ENCODE measurements at places on chromosomes 5 and 9.

DNA sequence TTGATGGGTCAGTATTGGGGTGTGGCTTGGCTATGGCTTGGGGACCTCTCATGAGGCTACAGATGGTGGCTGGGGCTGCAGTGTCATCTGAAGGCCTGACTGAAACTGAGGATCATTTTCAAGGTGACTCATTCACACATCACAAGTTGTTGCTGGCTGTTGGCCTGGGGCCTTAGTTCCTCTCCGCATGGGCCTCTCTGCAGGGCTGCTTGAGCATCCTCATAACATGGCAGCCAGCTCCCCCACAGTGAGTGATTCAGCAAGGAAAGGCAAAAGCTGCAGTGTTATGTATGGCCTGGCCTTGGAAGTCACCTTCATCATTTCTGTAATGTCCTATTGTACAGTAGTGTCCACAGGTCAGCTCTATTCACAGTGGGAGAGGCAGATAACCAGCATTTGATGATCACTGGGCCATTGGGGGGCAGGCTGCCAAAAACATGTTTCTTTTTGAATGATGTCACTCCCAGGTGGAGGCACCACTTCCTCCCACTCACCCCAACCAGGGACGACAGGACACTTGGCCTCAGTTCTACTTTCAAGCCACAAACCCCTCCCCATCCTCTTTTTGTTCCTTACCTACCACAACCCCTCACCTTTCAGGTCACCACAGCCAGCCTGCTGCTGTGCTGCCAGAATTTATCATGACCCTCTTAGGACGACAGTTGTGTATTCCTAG lies 14.4 kb downstream of the FGD3 start:
- no peak for DNase-seq

DNA sequence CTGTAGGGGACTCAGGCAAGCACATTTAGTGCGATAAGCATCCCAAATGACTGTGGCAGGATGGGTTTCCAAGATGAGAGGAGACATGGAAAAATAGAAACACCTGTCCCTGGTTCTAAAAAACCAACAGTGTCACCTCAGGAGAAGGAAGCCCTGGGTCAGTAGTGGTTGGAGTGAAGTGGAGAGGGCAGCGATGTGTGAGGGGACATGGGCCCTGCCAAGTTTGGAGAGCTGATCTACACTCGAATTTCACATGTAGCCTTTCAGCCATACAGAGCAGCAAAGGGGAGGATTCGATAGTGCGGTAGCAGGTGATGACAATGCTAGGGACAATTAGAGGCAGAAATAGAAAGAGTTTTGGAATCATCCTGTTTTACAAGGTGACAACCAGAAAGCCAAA lies 32.6 kb upstream of the LHX2 start:
- DNase-seq: no peak

DNA sequence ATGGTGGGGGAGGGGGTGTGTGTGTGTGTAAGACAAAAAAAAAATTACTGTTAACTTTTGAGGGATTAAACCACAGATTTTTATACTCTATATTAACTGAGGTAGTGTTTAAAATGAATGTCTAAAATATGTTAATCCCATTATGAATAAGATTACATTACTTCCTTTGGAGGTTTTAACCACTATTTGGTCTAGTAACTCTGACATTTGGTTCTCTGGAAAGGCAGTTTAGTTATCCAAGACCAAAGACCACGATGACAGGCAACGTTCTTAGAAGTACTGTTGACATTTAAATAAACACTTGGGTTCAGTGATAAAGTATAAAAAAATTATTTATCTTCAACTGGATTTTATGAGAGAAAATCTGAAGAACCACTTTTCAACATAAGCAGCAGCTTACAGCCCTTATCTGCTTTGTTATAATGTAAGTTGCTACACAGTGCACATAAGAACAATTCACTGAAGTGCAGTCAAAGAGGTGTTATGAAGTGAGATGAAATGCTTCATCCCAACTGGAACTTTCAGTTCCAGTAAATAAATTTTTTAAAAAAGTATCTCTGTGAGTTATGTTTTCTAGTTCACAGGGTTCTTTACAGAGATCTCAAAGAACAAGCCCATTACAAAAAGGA lies 94.5 kb downstream of the OSMR start:
- DNase-seq: no peak

DNA sequence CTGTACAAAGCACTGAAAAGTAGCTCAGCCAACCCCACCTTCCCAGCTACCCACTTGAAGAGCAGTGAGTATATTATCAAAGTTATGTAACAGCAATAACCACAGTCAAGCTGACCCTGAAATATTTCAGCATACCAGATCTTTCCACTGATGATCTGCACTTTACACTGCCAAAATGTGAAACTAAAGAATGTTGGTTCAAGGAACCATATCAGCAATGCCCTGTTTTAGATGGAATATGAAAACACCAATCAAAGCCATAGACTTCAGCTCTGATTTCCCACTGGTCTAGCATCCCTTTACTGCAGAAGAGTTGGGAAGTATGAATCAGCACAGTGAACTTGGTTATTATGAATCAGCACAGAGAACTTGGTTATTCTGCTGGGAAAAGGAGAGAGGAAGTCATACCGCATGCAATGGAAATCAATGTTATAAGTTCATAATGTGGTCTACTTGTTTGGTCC lies 20.0 kb downstream of the CEMIP2 start:
- no peak for DNase-seq

DNA sequence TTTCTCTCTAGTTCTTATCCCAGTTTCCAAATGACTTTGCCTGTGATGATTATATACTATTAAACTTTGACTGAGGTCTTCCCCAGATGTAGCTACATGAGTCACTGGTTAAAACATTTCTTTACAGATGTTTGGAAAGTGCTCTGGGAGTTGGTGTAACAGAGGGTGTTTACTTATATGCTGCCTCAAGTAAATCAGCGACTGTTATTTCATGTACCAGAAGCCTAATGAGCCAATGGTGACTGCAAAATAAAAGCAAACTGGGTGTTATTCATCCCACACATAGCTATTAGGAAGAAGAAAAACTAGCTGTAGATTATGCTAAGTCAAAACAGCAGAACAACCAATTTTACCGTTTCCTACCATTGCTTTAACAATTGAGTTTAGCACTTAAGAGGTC lies 929.7 kb upstream of the SEMA6A start:
- no peak for DNase-seq

DNA sequence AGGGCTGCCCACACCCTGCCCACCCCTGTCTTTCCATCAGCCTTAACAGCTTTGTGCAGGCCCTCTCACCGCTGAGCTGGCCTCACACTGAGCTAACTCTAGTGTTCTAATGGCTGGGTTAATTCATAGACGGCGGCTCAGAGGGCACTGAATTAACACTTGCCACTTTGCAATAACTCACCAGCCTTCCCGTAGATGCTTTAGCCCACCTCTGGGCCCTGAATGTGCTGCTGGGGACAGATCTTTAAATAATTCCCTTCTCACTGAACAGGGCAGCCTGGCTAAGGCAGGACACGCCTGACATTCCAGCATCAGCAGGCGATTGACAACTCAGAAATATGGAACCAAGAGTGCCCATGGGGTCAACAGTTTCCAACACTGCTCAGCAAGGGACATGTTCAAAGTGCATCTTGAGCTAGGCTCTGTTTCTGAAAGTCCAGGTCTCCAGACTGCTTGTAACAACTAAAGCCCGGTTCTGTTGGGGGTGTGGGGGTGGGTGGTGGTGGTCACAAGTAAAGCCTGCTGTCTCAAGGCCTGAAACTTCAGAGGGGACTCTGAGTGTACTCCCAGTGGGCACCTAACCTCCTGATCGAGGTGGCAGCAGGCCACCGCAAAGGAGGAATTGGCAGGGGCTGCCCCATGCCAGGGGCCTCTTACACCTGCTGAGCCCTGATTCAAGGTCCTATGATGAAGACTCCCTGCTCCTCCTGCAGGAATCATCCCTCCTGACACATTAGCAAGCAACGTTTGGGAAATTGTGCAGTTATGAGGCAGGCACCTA lies 248.3 kb downstream of the FSTL4 start:
- no peak for DNase-seq

- no peak for DNase-seq
Observed at GRCh38 chr9:77391834-77392233, 214.5 kb downstream of the VPS13A start.

- no peak for DNase-seq
Observed at GRCh38 chr5:109956884-109957283, 267.2 kb downstream of the MAN2A1 start.

- DNase-seq: no peak
Observed at GRCh38 chr9:93601063-93601462, 24.7 kb downstream of the PHF2 start.

GRCh38 chr5:123976379-123977033 lies 464.5 kb downstream of the CSNK1G3 start:
- DNase-seq: no peak

DNA sequence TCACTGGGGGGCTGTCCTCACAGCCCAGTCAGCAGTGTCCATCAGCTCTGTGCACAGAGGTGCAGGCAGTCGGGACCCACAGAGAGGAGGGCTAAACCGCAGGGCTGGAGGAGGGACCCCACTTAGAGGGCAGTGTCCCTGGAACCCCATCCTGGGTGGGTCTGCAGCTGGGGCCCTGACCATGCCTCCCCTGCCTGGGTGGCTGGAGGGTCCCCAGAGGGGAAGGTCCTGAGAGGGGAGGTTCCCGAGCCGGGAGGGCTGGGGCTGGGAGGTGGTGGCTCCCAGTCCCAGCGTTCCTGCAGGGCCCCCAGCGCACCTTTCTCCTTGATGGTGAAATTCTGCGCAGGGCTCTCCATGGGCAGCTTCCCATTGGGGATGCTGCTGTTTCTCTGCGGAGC lies 32.7 kb downstream of the EXOC3 start:
- no peak for DNase-seq

DNA sequence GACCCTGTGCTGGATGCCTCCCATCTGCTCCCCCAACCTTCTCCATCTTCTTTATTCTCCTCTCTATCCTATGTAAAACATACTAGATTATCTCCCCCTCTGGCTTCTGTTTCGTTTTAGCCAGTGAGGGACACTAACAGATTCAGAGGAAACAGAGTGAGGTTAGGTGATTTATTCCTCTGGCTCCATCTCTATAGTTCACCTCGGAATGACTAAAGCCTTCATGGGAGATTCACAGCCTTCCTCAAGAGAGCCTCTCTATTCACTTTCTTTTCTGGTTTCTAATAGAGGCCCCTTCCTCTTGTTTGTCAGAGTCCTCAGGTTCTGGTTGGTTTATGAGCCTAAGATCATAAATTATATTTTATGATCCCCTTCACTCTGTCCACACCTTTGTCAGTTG lies 633.1 kb upstream of the TYRP1 start:
- DNase-seq: no peak

- no peak for DNase-seq
Observed at GRCh38 chr5:8429778-8430758, 561.1 kb downstream of the MTRR start.

DNA sequence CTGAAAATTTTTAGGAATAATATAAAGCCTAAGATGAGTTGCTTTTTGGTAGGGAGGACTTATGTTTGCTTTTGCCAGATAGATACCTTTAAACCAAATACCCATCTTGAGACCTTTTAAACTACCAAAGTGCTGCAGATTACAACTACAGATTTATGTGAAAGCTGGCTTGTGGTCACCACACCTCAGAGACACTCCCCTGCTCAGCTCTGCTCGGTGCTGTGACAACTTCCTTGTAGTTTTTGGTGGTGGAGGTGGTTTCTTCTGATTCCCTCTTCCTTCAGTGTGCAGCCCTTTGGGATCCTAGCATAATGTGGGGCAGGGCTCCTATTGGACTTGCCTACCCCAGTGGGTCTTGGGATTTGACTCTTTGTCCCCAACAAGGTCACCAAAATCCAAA lies 29.2 kb downstream of the GARNL3 start:
- no peak for DNase-seq

- no peak for DNase-seq
Observed at GRCh38 chr5:27868292-27868691, 829.9 kb upstream of the CDH9 start.

DNA sequence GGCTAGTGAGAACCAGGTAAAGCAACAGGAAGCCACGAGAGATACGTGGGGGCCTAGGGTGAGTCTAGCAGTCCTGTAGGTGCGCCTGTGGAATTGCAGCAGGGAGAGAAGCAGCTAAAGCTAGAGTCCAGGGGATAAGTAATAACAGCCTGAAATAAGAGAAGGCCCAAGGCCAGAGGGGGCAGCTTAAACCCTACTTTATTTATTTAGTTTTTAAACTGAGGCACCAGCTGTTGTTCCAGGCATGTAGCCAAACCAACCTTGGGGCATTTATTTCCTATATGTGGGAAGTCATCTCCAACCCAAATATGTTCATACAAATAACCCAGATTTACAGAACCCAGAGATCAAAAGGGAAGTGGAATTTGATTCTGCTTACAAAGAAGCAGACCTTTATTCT lies 93.5 kb downstream of the GLDC start:
- DNase-seq: no peak

- no peak for DNase-seq
Observed at GRCh38 chr5:21807953-21808352, 1045.2 kb downstream of the CDH12 start.

- DNase-seq: no peak
Observed at GRCh38 chr9:117725426-117725887, 21.3 kb downstream of the TLR4 start.

DNA sequence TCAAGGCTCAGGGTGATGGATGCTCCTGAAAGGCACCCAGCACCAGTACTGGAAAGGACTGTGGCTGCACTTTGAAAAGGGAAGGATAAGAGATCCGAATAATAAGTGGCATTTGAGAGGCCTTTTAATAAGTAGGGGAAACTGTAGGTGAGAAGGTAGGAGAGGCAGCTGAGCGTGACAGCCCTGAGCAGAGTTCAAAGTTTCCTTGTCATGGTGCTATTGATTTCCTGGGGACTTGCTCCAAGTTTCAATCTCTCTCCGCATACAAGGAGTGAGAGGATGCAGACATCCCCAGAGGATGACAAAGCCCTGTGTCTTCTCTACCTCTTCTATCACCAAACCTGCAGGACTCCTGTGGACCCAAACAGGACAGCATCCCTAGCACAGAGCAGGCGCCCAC lies 354.5 kb downstream of the SPOCK1 start:
- no peak for DNase-seq

DNA sequence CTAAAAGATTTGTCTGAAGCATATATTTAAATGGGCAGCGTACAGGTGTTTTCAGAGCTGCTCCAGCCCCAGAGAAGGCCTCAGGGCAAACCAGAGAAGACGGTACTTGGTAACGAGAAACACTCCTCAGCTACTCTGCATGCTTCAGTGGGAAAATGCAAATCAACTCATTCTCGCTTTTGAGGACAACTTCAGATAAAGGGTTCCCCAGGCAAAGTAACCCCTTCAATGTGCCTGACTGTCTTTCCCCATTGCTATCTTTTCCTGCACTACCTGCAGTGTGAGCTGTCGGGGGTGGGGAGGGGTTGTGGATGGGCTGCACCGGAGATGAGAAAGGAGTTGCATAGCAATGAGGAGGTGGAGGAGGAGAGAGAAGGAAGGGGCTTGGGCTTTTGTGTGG lies 339.7 kb upstream of the CLINT1 start:
- DNase-seq: no peak

GRCh38 chr9:14344053-14344524 lies 30.1 kb upstream of the NFIB start:
- no peak for DNase-seq

- no peak for DNase-seq
Observed at GRCh38 chr5:134456825-134457224, 45.1 kb upstream of the CDKN2AIPNL start.

All from T follicular helper cell (primary cell).